Pulmonary artery endothelial cell (primary cell): ENCODE measurements at places on chromosomes 2 and 18. TPM values are rescaled to one million over a fixed set of nuclear protein-coding genes. Genes with fewer than 3 reads are reported as not detected.

The MSTN gene
- not detected in 2 replicates for total RNA-seq

The RUFY4 gene
- not detected in 2 replicates for total RNA-seq

The IL18RAP gene
- total RNA-seq = under 0.01 TPM in 1 of 2 replicates, not detected in the other

DNA sequence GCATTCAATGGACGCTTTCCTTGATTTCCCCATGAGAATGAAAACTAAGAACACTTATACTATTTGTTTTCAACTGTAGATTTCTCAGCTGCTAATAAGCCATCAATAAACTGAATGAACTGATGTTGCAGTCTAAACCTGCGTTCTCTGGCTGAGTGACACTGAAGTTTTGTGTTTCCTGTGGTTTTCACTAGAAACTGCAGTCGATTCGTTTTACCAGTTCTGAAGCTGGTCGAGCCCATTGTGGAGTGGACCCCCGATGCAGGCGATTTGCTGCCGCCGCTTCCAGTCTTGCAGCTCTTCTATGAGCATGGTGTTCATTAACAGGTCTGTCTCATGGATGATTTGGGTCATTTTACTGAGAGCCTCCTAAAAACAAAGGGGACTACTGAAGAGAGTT is 50.6 kb upstream of the STAT1 start:
- no peak for DNase-seq

DNA sequence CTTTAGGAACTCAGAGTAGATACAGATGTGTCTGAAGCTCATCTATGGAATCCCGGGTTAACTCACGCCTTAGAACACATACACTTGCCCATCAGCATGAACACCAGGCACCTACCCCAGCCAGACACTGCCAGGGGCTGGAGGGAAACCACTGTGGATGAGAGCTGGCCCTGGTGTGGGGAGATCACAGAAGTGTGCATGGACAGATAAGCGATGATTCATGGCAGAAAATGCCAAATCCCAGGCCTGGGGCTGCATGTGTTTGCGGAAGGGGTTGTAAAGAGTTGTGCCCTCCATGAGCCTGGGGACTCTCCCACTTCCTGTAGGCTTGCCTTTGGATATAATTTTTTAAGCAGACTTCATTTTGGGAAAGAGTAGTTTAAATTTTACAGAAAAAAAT is 193.4 kb downstream of the FHOD3 start:
- no peak for DNase-seq
